ENCODE measurements at places on chromosomes 13 and 19. TPM values are rescaled to one million over a fixed set of nuclear protein-coding genes. Genes with fewer than 3 reads are reported as not detected.

- no peak for DNase-seq
Measured at GRCh38 chr13:71218960-71219359, 648.0 kb downstream of the DACH1 start.

The P2RY11 gene
- total RNA-seq: 64.9 TPM

- DNase-seq: no peak
Measured at GRCh38 chr19:5903056-5903623, 450 bp downstream of the NDUFA11 start.

The SIGLEC12 gene
- 0.54 TPM for total RNA-seq

Measured in activated T-helper 1 cell treated with anti-CD3 and anti-CD28 coated beads, Interleukin-12 subunit alpha, Interleukin-12 subunit beta, Interleukin-2, Interleukin-4 antibody, amounts not matched to agents 30 ng/mL and 10 ng/mL and 1 ng/mL, durations not matched to agents 14 hours and 24 hours and 36 hours (primary cell).